NCI-H1694 treated with DMSO at 0.1 percent for 48 hours (cell line): ENCODE measurements at places on chromosomes 7 and 10.

GRCh38 chr10:57815949-57816348 lies 451.7 kb downstream of the IPMK start:
- DNase-seq: no peak

DNA sequence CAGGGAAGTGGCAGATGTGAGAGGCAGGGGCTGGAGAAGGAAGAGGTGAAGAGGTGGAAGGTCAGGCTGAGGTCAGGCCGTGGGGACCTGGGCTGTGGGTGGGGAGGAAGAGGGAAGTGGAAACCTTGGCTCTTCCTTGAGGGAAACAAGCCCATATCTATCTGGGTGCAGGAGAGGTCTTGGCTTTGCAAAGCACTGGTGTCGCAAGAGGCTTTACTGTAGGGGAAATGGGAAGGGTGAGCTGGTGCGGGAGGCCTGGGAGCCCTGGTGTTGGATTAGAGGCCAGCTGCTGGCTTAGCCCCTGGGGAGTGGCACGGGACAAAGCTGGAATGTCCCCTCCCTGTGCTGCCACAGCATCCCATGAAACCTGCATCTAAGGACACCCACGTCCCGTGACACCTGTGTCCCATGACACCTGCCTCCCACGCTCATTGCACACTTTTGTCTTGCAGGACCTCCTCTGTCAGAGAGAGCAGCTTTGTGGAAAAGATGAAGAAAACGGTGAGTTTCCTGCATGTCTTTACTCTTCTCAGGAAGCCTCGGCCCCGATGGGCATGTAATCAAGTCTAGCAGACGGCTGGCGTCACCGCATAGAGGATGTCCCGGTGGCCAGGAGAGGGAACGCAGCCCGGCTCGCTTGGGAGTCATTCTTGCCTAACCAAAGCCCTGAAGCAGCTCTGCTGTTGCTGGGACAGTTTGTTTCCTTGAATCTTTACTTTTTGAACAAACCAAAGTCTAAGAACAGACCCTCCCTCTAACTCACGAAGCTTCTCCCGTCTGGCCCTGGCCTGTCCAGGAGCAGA lies 22.2 kb downstream of the TMEM120A start:
- no peak for DNase-seq

DNA sequence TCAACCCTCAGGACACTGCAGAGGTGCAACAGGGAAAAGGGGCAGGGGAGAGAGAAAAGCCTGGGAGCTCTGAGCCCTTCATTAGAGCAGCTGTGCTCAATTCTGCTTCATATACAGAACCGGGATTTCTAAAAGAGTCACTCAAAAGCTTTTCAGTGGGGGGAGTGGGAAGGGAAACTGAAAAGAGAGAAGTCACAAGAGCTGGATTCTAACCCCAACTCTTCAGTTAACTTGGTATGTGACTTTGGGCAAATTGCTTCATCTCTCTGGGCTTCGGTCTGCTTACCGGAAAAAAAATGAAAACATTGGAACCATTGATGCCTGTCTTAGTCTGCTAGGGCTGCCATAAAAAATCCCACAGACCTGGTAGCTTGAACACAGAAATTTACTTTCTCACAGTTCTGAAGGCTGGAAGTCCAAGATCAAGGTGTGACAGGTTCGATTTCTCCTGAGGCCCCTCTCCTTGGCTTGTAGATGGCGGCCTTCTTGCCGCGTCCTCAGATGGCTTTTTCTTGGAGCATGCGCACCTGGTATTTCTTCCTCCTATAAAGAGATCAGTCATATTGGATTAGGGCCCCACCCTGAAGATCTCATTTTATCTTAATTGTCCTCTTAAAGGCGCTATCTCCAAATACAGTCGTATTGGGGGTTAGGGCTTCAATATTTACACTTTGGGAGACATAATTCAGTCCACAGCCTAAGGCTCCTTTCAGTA lies 118.3 kb upstream of the KMT2E start:
- DNase-seq: no peak

- DNase-seq: peak; percentile 26
These were observed 220.0 kb downstream of the ARHGAP21 start for GRCh38 chr10:24503461-24504320.

GRCh38 chr10:103693812-103694205 lies 161.6 kb downstream of the SH3PXD2A start:
- no peak for DNase-seq

- DNase-seq: no peak
These were observed 1043.5 kb downstream of the GATA3 start for GRCh38 chr10:9097991-9098306.

DNA sequence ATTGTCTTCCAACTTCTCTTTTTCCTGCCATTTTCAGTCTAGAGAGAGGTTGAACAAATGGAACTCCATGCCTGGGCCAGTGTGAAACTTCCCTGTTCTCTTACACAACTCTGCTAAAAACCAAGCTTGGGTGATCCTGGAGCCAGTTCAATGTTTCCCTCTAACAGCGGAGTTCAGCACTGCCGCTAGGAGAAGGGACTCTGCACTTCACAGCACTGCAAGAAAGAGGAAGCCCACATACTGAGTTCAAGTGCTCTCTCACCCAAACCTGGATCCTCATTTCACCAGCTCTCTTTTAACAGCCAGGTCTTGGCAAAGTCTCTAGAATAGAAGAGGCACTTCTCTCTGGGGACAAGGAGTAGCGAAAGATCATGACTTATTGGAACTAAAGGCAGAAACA lies 18.8 kb downstream of the FOXI2 start:
- no peak for DNase-seq

DNA sequence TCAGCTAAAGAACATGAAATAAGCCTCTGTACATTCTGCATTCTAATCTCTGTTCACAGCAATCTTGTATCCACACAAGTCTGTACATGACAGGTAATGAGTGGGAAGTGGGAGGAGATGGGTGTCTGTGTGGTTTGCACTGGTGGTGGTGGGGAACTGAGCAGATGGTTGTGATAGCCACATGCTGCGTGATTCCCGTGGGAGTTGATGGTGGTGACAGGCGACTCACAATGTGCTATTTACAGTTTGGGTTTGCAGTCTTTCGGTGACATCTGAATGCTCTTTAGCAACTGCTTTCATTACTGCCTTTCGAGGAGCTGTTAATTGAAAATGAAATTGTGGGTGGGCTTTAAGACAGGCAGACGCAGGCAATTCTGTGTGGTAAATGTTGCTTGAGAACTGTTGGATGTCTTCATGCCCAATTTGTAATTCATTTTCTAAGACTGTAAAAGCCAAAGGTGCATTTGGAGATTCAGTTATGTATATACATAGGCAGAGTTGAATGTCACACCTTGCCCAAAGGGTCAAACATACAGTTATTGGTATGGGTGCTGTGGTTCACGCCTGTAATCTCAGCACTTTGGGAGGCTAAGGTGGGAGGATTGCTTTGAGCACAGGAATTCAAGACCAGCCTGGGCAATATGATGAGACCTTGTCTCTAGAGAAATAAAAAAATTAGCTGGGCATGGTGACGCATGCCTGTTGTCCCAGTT lies 308.2 kb downstream of the AUTS2 start:
- DNase-seq: peak; percentile 47

DNA sequence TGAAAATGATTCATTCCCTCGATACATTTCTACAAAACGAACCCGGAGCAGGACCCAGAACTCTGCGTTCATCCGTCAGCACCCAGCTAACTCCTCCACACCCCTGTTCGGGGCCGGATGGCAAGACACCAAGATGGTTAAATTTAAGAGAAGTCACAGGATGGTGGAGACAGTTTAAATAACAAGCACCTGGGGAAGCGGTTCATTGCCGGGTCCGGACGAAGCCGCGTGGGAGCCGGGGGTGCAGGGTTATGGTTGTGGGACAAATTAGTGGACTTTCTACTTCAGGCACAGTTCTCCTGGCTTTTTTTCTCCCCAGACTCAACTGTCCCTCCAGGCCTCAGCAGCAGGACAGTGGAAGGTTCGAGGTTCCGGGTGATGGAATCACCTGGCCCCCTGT lies 45.4 kb downstream of the ASB13 start:
- no peak for DNase-seq

DNA sequence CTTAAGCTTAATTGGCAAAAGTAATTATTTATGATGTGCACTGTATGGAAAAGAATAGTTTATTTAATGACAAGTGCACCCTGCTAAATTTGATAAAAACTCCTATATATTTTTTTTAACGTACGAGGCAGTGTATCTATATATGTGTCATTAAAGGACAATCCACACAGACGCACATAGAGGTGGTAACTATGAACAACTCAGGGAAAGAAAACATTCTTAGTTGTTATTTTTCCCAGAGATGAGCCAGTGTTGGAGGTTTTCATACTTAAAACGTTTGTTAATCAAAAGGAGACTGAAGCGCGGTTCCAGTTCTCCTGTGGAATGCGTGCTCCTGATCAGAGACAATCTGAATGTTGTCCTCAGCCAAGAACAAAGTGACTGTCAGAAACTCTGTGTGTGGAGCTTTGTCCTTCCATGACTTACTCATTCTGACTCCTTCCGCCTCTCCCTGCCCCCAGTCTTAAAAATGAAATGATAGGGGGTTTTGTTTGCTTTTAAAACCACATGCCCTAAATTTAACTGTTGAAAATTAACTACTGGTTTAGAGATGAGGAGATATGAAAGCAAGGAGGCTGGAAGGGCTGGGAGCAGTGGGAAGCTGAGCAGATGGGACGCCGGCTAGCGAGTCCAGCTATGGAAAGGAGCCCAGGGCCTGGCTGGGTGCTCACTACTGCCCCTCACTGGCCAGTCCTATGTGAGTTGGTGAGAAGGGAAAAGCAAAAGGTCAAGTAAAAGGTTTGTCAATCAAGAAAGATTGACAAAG lies 99.6 kb downstream of the SVIL start:
- DNase-seq: no peak

GRCh38 chr7:122067077-122067476 lies 77.0 kb downstream of the AASS start:
- DNase-seq: no peak

DNA sequence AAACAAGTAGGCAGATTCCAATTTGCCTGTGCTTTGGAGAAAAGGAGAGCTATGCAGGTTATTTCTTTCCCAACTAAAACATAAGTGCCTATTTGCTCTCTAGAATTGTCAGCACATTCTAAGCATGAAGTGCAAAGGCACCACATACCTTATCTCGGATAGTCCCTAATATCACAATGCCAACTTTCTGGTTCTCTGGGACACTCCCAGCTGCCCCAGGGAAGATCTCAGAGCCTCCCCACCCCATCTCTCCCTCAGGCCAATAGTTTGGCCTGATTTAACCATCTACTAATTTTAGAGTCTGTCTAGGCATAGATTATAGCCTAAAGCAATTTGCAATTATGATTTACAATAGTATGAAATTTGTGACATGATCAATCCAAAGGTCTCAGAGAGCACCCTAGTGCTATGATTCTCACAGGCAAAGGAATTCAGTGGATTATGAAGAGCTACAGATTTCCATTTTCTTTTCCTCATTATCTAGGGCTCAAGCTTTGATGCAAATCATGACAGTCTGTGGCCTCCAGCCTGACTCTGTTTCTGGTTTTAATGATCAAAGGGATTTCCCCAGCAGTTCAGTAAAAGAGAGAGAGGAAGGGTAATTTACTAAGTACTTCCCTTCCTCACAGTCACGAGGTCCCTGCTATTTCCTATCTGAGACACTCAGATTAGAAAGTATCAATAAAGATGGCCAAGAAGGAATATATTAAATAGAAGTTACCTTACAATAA lies 29.0 kb upstream of the IL6 start:
- DNase-seq: no peak

DNA sequence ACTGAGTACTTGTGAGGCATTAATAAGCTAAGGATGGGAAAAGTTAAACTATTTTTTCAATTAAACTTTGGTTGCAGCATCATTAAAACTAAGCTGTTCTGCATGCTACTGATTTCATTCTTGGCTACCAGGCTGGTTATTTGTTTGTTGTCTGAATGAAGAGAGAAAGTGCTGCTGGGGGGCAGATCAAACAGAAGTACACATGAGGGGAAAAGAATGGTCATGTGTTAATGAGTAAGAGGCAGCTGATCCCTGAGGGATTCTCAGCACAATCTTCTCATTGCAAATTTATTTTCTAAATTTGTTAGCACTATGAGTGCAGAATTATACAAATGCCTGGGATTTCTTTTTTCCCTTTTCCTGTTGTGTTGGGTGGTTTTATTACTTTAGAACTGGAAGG lies 213.2 kb upstream of the HPS1 start:
- no peak for DNase-seq

GRCh38 chr10:130394832-130395231 lies 258.6 kb downstream of the GLRX3 start:
- DNase-seq: no peak

DNA sequence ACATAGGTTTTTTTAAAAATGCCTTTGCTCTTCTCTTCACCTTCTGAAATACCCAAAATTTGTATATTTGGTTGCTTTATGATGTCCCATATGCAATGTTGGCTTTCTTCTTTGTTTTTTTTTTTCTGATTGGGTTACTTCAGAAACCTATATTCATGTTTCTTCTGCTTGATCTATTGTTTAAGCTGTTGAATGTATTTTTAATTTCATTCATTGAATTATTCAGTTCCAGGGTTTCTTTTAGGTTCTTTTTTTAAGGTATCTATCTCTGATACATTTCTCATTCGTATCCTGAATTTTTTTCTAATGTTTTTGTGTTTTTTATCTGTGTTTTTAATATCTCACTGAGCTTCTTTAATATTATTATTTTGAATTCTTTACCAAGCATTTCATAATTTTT lies 221.0 kb upstream of the MTPN start:
- no peak for DNase-seq

GRCh38 chr7:126606331-126606730 lies 646.4 kb downstream of the GRM8 start:
- DNase-seq: no peak

GRCh38 chr7:150824379-150825177 lies 24.0 kb downstream of the TMEM176A start:
- DNase-seq: no peak

DNA sequence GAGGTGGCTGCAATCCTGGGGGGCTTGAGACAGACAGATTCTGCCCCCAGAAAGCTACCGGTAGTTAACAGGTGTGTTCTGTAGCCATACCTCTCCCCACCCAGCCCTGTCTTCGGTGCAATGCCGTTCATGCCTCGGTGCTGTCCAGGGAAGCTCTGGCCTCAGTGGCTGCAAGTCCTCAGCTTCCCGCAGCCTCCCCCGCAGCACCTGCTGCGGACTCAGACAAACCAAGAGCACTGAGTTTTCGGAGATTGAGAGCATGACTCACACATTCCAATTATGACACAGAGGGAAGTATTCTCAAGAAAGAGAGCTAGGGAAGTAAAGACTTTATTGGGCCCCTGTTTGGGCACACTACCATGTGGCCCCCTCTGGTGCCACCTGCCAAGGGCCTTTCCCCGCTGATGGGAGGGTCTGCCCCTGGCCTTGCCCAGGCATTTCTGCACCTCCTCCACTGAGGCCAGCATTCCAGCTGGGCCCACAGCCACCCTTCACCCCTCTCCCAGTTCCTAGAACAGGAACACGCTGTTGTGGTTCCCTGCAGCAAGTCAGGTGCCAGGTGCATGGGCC lies 30.2 kb upstream of the EZH2 start:
- no peak for DNase-seq

- no peak for DNase-seq
These were observed 103.9 kb upstream of the LEP start for GRCh38 chr7:128137181-128137580.

GRCh38 chr7:1997537-1998076 lies 235.1 kb downstream of the MAD1L1 start:
- no peak for DNase-seq
